ENCODE measurements at places on chromosomes 13 and 19.
A peak's percentile ranks its signal among the peaks of the same experiment; 100 is the strongest.

DNA sequence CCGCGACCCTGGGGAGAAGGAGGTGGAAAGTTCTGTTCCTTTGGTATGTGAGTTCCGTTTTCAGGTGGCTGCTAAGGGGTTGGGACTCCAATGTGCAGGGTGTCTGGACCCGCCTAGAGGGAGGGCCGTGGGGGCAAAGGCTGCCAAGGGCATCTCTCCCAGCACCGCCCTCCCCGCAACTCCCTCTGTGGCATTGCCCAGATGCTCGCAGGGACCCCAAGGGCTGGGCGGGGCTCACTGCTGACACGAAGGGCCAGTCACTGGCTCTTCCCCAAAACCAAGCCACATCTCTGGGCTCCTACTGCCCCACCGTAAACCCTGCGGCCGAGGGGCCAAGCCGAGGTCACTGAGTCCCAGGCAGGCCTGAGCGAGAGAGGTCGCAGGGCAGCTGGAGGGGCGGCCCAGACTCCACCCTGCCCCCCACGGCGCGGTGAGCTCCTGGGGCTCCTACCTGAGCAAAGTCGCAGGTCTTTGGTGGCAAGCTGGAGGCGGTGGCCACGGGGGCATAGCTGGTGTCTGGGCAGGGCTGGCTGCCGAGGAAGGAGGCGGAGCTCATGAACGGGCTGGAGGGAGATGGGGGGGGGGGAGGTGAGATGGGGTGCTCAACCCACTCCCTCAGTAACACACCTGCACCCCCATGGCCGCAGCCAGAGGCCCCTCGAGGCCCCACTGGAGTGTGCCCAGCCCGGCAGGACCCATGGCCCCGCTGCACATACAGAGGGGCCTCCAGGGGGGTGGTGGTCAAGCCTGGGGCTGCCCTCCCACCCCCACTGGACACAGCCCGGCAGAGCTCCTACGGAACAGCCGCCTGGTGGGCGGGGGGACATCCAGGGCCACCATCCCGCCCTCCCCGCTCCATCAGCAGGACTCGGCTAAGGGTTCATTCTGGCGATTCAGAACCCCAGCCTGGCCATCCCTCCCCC lies 26.9 kb downstream of the SBNO2 start:
- no peak for DNase-seq

- DNase-seq = peak; percentile 4
Observed at GRCh38 chr13:51935326-51936171, 73.8 kb downstream of the CCDC70 start.

GRCh38 chr13:38395497-38395788 lies 45.8 kb downstream of the UFM1 start:
- no peak for DNase-seq

DNA sequence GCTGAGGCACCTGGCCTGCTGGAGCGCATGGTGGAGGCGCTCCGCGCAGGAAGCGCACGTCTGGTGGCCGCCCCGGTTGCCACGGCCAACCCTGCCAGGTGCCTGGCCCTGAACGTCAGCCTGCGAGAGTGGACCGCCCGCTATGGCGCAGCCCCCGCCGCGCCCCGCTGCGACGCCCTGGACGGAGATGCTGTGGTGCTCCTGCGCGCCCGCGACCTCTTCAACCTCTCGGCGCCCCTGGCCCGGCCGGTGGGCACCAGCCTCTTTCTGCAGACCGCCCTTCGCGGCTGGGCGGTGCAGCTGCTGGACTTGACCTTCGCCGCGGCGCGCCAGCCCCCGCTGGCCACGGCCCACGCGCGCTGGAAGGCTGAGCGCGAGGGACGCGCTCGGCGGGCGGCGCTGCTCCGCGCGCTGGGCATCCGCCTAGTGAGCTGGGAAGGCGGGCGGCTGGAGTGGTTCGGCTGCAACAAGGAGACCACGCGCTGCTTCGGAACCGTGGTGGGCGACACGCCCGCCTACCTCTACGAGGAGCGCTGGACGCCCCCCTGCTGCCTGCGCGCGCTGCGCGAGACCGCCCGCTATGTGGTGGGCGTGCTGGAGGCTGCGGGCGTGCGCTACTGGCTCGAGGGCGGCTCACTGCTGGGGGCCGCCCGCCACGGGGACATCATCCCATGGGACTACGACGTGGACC lies 9.7 kb upstream of the STRN4 start:
- no peak for DNase-seq

DNA sequence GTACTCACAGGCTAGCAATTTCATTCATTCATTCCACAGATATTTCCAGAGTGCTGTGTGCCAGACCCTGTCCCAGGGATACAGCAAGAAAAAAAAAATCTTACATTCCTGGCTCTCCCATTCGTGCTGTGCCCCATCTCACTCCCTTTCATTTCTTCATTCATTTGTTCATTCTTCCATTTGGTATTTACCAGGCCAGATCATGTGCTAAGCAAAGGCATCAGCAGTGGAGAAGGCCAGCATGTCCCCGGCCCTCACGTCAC lies 2.3 kb downstream of the MAP3K10 start:
- DNase-seq = no peak

GRCh38 chr19:2270157-2270422 lies 11.9 kb downstream of the PEAK3 start:
- no peak for DNase-seq

DNA sequence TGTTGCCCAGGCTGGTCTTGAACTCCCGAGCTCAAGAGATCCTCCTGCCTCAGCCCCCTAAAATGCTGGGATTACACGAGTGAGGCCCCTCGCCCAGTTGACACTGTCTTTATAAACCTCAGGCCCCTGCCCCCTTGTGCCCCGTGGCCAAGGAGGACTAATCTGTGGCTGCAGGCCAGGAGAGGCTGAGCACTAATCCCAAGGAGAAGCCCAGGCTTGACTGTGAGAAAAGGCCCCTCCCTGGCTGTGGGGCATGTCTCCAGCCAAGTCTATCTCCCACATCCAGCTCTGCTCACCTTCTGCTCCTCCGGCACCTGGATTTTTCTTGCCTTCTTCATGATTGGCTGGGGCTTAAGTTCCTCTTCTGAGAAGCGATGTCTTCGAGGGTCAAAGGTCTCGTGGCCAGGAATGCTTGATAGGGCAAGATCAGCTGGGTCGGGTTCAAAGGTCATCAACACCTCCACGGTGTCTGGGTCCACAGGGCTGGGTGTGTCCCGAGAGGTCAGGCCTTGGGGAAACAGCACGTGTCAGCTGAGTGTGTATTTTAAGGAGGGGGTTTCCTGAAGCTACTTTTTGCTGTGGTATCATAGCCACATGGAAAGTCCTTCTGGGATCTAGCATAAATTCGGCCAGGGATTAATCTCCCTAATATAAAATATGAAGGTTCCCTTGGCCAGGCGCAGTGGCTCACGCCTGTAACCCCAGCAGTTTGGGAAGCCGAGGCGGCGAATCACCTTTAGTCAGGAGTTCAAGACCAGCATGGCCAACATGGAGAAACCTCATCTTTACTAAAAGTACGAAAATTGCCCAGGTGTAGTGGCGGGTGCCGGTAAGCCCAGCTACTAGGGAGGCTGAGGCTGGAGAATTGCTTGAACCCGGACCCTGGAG lies 3.8 kb downstream of the DBP start:
- DNase-seq = no peak

DNA sequence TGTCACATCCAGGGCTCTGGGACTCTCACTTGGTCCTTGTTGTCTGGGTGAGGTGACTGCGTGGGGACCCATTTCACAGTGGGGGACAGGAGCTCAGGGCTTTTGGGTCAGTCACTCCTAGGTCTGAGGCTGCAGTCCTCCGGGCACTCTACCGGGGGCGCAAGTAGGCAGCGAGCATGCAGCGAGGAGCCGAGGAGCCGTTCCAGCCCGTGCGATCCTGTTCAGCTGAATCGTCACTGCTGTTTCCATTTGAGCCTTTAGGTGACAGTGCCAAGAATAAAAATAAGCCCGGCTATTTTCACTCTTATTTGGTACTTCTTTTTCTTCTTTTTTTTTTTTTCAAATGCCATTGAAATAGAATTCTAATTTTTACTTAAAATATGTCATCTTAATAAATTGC lies 126.5 kb downstream of the ZNF536 start:
- DNase-seq = no peak

DNA sequence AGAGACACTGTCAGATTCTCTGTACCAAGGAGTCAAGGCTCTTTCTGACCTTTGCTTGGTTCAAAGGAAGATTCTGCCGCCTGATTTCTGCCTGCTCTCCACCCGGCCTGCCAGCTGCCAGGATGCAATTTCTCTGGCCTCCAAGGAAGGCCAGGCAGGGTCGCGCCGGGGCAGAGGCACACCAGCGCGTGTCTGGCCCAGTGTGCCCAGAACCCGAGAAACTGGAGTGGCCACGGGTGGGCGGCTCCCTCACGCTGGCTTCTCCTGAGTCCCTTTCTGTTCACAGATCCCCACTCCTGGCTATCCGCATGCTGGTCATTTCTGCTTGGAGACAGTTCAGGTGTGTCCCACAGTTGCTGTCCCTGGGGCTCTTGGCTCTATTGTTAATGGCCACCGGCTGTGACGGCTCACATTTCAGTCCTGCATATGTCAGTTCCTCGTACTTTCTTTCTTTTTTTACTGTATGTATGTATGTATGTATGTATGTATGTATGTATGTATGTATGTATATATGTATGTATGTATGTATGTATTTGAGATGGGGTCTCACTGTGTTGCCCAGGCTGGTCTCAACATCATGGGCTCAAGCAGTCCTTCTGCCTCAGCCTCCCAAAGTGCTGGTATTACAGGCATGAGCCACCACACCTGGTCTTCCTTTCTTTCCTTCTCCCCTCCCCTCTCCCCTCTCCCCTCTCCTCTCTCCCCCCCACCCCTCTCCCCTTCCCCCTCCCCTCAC lies 16.9 kb downstream of the TMPRSS9 start:
- DNase-seq = no peak

- DNase-seq = no peak
Observed at GRCh38 chr13:42083138-42083770, 34.8 kb downstream of the DGKH start.

GRCh38 chr19:3285647-3286176 lies 61.3 kb downstream of the CELF5 start:
- DNase-seq = peak; percentile 23

DNA sequence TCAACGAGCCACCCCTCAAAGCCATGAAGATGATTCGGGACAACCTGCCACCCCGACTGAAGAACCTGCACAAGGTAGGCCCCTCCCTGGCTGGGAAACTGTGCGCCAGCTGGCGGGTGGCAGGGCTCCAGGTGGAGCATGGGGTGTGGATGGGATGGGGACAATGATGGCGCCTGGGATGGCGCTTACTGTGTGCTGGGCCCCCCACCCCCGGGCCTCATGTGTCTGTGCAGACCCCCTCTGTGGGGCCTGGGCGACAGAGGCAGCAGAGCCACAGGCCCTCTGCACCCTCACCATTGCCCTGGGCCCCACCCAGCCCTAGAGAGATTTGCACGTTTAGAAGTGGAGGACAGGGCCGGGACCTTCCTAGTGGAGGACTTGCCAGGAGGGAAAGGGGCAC lies 19.0 kb upstream of the NCCRP1 start:
- DNase-seq = no peak

- DNase-seq = no peak
Observed at GRCh38 chr13:26179344-26179743, 42.8 kb downstream of the RNF6 start.

GRCh38 chr13:47904241-47904640 lies 96.8 kb downstream of the SUCLA2 start:
- DNase-seq = no peak

GRCh38 chr13:20360835-20361412 lies 128.8 kb upstream of the GJB6 start:
- peak; percentile 35 for DNase-seq

DNA sequence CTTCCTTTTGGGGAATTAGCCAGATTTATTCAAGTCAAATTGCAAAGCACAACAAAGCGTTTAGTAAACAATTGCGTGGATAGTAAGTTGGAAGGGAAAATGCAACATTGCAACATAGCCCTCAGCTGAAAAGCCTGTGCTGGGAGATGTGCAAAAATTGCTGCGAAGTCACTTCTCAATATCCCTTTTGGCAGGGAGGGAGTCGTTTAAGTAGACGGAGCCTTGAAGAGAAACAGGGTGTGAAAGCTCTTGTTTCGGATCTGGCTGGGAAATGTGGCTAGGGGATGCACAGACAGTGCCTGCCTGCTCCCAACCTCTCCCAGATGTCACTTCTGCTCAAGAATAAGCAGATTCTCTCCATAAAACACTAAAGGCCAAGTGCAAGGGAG lies 56.8 kb downstream of the SLC7A1 start:
- DNase-seq = no peak

GRCh38 chr19:14149509-14149994 lies 13.2 kb upstream of the ASF1B start:
- DNase-seq = peak; percentile 24

GRCh38 chr19:34220472-34221063 lies 33.8 kb upstream of the GARRE1 start:
- peak; percentile 81 for DNase-seq

- DNase-seq = no peak
Observed at GRCh38 chr13:95870421-95870820, 182.8 kb downstream of the UGGT2 start.

DNA sequence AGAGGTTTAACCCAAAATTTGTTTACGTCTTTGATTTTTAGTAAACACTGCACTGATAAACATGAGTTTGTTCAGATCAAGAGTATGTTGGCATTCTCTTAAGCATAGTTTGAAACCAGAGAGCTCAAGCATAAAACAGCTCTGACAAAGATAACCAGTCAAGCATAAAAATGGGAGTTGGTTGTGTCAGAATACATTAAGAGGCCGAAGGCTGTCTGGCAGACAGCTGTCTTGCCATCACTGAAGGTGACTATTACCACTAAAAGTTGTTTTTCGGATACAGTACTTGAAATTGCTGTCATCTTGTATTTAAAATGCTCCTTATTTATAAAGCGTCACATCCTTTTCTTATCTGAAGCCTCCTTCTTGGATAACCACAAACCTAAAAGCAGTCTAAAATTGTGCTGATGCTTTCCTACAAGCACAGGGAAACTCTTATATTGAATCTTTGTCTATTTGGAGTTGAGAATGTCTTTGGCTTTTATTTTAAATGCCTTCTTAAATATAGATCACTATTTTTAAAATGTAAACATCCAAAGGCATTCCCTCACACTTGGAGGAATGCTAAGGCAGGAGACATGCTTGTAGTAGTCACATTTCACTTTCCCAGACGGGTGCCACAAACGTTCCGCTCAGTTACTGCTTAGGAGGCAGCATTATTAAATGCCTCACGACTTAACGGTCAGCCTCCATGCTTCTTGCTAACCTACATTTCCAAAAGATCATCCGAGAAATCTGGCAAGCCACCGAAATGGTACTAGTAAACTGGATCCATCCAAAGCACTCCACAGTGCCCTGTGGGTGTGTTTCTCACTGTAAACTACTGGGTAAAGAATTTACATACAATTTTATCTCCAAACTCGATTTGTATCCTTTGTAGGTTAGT lies 1.5 kb downstream of the SMAD9 start:
- peak; percentile 14 for DNase-seq

GRCh38 chr13:77866971-77867370 lies 51.7 kb downstream of the EDNRB start:
- no peak for DNase-seq

DNA sequence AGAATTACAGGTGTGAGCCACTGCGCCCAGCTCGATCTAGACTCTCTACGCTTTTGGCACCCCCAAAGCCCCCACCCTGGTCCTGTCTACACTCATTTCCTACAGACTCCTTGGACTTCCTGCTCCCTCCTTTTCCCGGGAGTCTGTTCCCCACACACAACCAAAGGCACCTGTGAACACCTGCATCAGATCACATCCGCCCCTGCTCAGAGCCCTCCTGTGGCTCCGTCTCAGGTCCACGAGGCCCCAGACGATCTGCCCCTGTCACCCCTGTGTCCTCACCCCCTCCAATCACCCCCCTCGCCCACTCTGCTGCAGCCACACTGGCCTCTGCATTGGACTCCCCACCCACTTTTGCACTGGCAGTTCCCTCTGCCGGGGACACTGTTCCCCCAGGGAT lies 12.4 kb upstream of the PAK4 start:
- no peak for DNase-seq

GRCh38 chr19:3176715-3177501 lies 1.7 kb upstream of the S1PR4 start:
- peak; percentile 65 for DNase-seq

Measured in fibroblast of mammary gland (primary cell).